ENCODE measurements at places on chromosomes 7 and 10. TPM values are rescaled to one million over a fixed set of nuclear protein-coding genes. Genes with fewer than 3 reads are reported as not detected.

GRCh38 chr7:11817111-11817740, 14.8 kb downstream of the THSD7A start:
- no peak for DNase-seq

DNA sequence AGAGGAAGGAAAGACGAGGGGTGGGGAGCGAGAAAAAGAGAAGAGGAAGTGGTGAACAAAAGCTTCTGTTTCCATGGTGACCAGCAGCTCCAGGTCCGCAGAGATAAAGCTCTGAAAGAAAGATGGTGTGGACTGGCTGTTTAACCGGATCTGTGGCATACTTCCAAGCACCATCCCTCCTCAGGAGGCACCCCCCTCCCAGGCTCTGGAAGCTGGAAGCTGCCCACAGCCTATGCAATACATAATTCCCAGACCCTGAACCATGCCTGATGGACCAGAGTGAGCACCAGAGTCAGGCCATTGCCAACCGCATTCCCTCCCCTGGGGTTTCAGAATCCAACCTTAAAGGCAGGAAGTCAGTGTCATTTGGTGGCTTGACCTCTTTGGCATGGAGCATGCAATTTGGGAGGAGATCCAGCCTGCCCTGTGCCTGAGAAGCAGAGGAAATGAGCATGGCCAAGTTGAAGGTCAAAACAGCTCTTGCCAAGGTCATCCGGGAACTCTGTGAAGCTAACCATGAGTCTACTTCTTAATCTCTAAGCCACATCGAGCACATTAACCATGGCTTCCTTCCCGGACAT, 22.2 kb upstream of the CPXM2 start:
- DNase-seq = no peak

DNA sequence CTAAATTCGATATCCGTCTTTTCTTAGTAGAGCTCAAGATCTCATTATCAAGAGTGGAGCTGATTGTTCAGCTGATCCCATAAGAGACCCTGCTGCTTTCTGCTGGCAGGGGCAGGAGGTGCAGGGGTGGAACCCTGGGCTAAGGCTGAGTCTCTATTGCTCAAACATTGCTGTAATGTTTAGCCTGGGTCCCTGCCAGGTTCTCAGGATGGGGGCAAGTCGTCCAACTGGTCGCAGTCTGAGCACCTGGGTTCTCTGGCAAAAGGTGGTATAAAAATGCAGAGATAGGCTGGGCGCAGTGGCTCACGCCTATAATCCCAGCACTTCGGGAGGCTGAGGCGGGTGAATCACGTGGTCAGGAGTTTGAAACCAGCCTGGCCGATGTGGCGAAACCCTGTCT, 62.0 kb upstream of the NRBF2 start:
- no peak for DNase-seq

GRCh38 chr10:16832351-16833080, 15.3 kb upstream of the RSU1 start:
- DNase-seq = peak; percentile 64

DNA sequence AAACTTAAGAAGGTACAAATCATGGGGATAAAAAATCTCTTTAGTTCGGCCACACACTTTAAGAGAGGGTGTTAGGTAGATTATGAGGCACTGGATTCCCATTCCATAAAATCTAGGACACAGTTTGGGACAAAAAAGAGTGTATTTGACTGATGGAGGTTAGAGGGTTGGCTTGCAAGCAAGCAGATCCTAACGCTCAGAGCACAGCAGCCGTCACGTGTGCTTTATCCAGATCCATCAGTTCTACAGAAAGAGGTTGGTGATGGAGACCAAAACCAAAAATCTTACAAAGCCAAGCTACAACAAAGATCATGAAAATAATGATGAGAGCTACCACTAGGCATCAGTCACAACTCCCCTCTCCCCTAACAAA, 549.4 kb downstream of the TNS3 start:
- no peak for DNase-seq

DNA sequence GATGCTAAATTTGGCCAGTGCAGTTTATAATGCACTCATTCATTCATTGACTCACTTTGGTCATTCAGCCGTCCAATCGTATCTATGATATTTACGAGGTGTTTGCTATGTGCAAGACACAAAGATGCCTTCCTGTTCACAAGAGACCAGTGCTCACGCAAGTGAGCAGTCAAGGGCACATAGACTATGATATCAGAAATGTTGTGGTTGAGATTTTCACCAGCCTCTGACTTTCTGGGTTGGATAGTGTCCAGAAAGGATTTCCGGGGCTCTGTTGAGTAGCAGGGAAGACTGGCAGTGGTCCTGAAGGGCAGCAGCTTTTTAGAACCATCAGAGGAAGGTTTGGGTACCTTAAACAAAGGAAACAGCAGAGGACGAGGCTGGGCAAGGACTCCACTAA, 191.8 kb downstream of the GALNT17 start:
- DNase-seq = no peak

DNA sequence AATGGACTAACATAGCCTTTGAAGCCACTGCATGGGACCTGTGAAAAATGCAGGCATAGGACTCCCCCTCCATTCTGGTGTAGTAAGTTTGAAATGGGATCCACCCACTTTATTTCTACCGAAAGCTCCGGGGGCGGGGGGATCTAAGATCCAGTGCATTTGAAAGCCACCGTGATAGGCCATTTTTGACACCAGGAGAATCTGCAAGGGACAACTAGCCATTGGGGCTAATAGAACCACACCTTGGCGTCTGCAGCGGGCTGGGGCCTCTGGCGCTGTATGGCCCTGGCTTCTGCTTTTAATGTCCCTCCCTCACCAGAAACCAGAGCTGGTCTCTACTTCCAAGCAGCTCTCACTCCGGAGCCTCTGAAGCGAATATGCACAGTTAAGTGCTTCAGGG, 60.1 kb upstream of the GPR26 start:
- DNase-seq = no peak

- DNase-seq = peak; percentile 72
Observed at GRCh38 chr10:89213191-89213808, 6.2 kb upstream of the CH25H start.

GRCh38 chr10:58326967-58327381, 7.8 kb upstream of the UBE2D1 start:
- peak; percentile 78 for DNase-seq

- peak; percentile 64 for DNase-seq
Observed at GRCh38 chr10:31071232-31072005, 39.8 kb upstream of the ZNF438 start.

DNA sequence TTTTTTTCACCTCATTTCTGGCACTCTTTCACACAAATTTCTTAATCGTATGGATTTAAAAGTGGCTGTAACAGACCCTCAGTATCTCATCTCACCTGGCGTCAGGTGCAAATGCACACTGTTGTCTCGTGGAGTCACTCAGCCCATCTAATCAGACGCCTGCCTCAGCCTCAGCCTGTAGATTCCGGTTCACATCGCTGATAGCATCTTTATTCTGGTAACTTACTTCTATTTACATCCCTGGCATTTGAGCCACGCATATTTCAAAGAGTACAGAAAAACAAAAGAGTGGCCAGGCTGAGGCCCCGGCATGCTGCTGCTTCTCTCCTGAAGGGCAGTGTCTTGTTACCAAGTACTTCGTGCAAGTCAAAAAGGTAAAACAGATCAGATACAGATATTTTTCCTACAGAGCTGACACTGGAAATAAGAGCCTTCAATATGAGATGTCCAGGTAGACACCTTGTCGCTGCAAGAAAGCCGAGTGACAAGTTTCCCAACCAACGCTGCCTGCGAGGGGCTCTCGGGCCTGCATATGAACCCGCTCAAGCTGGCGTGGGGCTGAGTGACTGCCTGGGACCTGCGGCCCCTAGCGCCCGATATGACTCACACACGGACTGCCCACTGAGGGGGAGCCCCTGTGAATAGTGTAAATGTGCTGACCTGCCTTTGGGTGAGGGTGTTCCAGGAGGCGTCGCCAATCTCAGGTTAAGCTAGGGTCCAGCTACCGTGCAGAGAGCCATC, 4.3 kb downstream of the VIPR2 start:
- no peak for DNase-seq

DNA sequence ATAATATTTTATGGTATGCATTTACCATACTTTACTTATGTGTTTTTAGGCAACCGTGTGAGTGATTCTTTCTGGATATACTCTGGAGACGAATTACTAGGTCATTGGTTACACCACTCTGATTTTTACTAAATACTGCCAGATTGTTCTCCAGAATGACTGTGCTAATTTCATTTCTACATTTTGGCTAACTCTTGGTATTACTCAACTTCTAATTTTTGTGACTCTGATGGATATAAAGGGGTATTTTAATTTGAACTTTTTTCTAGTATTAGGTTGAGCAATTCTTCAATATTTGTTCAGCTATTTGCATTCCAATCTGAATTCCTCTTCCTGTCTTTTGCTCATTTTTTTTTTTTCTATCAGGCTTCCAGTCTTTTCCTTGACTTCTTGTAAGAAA, 223.6 kb downstream of the MDFIC start:
- DNase-seq = peak; percentile 9

DNA sequence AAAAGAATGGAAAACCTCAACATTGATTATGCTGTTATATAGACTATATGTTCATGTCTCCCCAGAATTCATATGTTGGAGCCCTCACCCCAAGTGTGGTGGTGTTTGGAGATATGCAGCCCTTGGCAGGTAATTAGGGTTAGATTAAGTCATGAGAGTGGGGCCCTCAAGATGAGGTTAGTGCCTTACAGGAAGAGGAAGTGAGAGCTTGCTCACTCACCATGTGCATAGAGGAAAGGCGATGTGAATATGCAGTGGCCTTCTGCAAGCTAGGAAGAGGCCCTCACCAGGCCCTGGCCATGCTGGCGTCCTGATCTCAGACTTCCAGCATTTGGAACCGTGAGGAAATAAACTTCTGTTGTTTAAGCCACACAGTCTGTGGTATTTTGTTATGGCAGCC, 14.8 kb downstream of the ZNF33A start:
- no peak for DNase-seq

GRCh38 chr7:103541026-103541425, 95.0 kb upstream of the SLC26A5 start:
- peak; percentile 60 for DNase-seq

DNA sequence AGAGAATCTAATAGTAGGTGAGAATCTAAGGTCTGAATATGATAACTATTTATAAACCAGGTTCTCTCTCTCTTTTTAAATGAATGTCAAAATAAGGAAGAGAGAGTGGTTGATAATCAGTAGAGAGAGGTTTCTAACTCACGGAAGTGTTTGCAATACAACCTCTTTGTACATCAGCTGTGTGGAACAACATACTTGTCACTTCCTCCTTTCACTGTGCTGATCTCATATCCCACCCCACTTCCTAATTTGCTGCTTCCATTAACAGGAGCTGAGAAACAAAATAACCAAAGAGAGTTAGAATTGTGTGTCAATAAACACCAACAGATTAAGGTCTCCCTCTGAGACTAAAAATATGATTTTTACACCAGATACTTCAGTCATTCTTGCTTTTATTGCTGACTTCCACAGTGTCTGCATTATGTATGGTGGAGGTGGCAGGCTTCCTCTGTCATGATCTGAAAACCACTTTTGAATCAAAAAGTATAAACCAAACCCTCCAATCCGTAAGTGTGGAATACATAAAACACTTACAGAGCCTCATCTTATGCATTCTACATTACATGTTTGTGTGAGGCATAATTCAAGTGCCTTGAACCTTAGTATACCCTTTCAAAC, 25.0 kb downstream of the CACUL1 start:
- peak; percentile 66 for DNase-seq

DNA sequence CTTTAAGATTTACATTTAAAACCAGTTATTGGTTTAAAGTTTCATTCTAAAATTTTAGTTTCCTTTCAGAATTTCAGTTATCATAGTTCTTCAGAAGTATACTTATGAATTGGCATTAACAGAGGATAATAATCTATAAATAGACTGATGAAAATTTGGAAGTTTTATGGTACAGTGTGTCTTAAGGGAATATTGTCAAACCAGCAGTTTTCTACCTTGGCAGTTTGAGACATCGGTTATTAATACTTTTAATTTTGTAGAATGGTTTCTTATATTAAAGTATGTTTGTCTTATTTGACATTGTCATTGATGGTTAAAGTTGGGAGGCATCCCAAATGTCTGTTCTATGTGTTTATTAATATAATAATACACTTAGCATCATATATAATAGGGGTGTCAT, 2.0 kb downstream of the AHR start:
- DNase-seq = no peak

DNA sequence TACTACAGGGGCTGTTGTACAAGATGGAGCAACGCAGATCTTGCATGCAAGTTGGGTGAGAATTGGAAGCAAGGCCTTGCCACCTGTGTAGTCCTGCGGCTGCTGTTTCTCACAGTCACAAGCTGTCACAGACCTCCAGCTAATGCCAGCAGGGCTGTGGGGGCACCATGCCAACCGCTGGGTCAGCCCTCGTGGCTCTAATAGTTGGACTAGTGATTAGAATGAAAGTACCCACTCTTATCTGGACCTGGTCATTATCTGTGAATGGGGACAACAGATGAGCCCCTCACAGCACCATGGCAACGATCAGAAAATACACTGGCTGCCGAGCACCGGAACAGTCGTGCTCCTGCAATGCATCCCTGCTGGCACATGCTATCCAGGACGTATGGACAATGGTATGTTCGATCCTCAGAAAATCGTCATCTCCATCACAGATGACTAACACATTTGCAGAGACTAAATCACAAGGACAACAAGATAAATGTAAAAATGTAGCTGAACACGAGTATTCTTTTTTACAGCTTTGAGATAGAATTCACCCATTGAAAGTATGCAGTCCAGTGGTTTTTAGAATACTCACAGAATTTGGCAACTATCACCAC, 80.4 kb upstream of the CALN1 start:
- peak; percentile 25 for DNase-seq

DNA sequence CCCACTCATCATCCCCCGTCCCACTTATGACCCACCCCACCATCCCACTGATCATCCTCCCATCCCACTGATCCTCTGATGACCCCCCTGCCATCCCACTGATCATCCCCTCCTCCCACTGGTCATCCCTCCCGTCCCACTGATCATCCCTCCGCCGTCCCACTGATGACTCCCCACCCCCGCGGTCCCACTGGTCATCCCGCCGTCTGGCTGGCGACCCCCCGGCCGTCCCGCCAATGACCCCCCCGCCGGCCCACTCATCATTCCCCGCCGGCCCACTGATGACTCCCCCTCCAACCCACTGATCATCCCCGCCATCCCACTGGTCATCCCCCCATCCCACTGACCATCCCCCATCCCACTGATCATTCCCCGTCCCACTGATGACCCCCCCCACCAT, 161.1 kb downstream of the GRM8 start:
- no peak for DNase-seq

DNA sequence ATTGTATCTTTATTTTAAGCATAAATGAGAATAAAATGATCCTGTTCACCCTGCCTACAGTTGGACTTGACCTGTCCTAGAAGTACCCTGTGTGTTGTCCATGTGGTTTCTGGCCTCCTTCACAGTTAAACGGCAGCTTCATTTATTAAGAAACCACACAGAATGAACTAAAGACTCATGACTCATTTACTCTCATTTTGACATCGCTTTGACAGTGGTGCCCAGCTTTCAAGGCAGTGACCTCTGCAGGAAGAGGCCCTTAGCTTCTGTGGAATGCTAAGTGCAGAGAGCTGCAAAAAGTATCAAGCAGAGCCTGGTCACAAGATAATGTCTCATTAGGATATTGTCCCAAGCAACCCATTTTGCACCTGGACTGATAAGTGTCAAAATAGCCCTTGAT, 93.4 kb downstream of the AVL9 start:
- no peak for DNase-seq

- peak; percentile 74 for DNase-seq
Observed at GRCh38 chr10:102072673-102073527, 7.8 kb downstream of the HPS6 start.

- DNase-seq = peak; percentile 11
Observed at GRCh38 chr7:32318300-32319011, 171.7 kb downstream of the LSM5 start.

PHTF2 gene
- 21.7 TPM for polyA plus RNA-seq

DOCK1 gene
- polyA plus RNA-seq = 31.1 TPM

SRRM3 gene
- 0.43 TPM for polyA plus RNA-seq

FAM25A gene
- polyA plus RNA-seq = not detected

CDH23 gene
- 5.4 TPM for polyA plus RNA-seq

SLC18A3 gene
- polyA plus RNA-seq = not detected

Data from muscle of leg (tissue), 16 donors.